Stimulated activated CD8-positive, alpha-beta memory T cell treated with anti-CD3 and anti-CD28 coated beads, Interleukin-7, amount 100 ng/mL, for 48 hours (primary cell): ENCODE measurements at places on chromosomes 16 and 17.
A peak's percentile ranks its signal among the peaks of the same experiment; 100 is the strongest.

GRCh38 chr17:41536741-41537613 lies 8.9 kb upstream of the KRT19 start:
- DNase-seq, result no peak

- no peak for DNase-seq
These were observed 17.1 kb upstream of the CDH1 start for GRCh38 chr16:68719993-68720489.

DNA sequence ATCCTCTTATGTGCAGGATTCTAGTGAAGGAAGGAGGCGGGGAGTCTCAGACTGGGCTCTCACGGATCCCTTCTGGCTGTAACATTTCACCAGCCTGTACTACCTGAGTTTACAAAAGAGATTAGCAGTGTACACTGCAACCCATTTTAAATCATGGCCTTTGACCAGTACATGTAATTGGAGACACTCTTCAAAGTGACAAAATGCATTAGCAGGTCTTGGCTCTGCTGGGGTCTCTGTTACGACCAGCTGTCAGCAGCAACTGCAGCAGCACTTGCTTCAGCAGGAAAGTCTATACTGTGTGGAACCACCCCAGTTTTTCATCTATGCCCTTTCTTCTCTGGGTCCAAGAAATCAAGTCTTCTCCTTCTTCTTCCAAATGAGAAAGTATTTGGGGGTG lies 322.8 kb upstream of the ASIC2 start:
- no peak for DNase-seq

DNA sequence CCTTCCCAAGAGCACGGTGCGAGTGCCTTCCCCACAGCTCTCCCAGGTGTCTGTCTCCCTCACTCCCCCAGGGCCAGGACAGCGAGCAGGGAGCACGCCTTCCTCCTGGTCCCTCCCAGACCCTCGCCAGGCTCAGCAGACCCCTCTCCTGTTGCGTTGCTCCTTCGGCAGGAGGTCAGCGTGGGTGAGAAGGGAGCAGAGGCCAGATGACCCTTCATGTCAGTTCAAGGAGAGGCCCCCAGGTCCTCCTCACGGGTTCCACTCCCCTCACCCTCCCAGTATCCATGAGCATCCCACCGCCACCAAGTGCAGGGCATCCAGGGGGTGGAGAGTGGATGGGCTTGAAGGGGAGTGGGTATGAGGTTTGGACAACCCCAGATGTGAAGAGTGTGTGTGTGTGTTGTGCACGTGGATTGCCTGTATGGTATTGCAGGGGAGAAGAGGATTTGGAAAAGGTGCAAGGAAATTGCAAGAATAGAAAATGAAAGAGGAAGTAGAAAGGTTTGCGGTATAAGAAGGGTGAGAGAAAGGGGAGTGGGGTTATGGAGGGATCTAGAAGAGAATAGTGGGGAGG lies 17.7 kb downstream of the SGCA start:
- DNase-seq, result no peak

DNA sequence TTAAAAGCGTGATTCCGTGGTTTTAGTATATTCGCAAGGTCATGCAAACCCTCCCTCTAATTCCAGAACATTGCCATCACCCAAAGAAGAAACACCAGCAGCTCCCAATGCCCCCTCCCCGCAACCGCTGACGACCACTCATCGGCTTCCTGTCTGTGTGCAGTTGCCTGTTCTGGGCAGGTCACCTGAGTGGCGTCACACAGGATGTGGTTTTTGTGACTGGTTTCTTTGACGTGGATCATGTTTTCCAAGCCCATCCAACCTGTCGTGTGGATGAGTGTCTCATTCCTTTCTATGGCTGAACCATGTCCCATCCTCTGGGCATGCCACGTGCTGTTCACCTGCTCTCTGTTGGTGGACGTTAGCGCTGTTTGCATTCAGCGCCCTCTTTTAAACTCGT lies 8.2 kb upstream of the ATP2C2 start:
- peak; percentile 48 for DNase-seq

DNA sequence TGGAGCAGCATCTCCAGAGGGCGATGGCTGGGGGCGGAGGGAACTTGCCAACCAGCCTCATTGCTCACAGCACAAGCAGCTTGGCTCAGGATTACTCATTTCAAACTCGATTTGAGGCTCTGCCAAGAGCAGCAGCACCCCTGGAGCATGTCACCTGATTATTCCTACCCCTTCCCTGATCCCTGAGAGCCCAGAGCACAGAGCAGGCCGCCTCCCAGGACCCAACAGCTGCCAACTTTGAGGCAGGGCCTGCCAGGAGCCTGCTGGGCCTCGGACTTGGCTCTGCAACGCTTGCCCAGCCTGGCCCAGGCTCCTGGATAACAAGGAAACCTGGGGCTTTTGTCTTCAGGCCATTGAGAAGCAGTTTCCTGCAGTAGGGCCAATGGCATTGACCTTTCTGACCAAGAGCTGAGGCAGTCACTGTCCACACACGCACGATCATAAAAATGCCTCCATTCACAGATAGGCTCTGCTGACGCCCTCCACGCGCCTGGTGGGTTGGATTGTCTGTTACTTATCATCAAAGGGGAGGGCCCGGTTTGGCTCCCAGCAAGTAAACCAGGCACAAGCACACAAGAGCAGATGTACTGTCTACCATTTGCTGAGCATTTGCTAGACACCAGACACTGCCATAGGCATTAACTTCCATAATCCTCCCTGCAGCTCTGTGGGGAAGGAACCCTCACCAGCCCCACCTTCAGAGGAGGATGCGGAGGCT lies 406.6 kb upstream of the EEF2KMT start:
- no peak for DNase-seq

- no peak for DNase-seq
These were observed 770 bp upstream of the MYH3 start for GRCh38 chr17:10657879-10658278.

- DNase-seq, result no peak
These were observed 1.7 kb downstream of the SLC5A2 start for GRCh38 chr16:31484491-31485171.

GRCh38 chr16:53502331-53503269 lies at the start of gene AKTIP:
AKTIP (minus strand) TSS chr16:53503209; CDS start chr16:53500259, 2,950 bp downstream.
- peak; percentile 43 for DNase-seq

- DNase-seq, result no peak
These were observed 60.6 kb downstream of the RPH3AL start for GRCh38 chr17:292016-292415.

- DNase-seq, result no peak
These were observed 1509.2 kb downstream of the CDH11 start for GRCh38 chr16:63612462-63613227.

- no peak for DNase-seq
These were observed 6.7 kb downstream of the HAGHL start for GRCh38 chr16:733382-734207.

GRCh38 chr17:74099442-74100340 lies 103.8 kb upstream of the RPL38 start:
- no peak for DNase-seq

GRCh38 chr16:19694989-19695388 lies 23.0 kb downstream of the KNOP1 start:
- no peak for DNase-seq

DNA sequence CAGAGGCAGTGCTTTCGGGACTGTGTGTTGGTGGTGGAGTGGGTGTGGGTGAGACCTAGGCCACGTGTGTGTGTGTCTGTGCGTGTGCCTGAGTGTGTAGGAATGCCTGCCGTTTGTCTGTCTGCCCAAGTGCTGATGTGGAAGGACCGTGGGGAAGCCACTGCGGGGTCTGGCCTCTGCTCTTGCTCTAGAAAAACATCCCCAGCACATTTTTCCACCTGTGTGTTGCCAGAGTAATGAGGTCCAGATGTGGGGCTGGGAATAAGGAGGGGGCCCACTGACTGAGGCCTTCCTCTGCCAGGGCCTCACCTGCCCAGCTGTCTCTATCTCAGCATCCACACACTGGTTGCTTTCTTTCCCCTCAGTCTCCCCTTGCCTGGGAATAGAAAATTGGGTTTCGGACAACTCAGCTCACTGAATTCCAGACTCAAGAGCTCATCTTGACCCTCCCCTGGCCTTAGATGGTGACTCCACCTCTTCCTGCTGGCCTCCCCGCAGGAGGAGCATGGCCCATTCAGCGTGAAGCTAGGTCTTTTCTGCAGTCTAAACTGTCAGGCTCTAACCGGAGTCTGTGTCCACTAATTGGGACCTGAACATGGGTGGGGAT lies 7.6 kb downstream of the SGCA start:
- DNase-seq, result no peak

DNA sequence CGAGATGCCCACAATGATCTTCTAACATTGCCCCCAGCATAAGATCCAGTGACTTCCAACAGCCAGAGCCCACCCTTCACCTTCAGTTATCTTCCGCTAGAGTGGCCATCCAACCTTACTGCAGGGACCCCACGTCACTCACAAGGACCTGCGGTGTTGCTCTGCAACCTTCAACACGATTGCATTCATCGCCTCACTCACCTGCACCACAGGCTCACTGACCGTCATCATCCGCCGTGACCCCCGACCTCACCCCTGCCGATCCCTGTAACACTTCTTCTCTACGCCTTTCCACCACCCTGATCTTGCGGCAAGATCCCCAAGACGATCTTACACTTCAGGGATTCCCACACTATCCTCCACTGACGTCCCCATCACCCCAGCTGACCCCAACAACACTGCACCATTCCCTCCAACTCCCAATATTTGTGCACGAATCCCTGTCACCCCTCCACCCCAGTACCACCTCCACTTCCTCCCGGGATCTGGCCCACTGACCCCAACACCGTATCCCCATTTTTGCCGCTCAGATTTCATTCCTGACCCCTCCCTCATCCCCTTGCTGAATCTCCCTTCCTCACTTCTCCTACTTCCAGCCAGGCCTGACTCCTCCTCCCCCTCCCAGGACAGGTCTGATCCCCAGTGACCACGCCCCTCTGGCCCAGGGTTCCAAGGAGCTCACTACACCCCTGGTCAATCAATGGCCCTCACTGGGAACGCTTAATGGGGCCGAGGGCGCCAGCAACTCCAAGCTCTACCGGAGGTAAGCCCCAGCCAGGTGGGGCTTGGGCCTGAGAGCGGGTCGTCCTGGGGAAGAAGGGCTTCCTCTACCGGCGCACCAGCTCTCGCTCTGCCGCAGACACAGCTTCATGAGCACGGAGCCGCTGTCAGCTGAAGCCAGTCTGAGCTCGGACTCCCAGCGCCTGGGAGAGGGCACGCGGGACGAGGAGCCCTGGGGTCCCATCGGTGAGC lies 7.6 kb downstream of the RUNDC3A start:
- DNase-seq, result no peak

- DNase-seq, result no peak
These were observed 5.5 kb downstream of the CREBBP start for GRCh38 chr16:3874794-3875692.

GRCh38 chr17:61794792-61795191 lies 68.5 kb downstream of the BRIP1 start:
- no peak for DNase-seq

GRCh38 chr17:48335858-48336500 lies 94.0 kb downstream of the SKAP1 start:
- DNase-seq, result no peak

GRCh38 chr16:50403491-50403890 lies 34.7 kb upstream of the BRD7 start:
- no peak for DNase-seq
